CD4-positive, alpha-beta T cell treated with Interleukin-10 for 1 hour (primary cell): ENCODE measurements at places on chromosomes 3 and 15.

- no peak for DNase-seq
Measured at GRCh38 chr3:45054196-45054857, 28.2 kb downstream of the CLEC3B start.

- no peak for DNase-seq
Measured at GRCh38 chr3:172658344-172659245, 52.3 kb downstream of the NCEH1 start.

DNA sequence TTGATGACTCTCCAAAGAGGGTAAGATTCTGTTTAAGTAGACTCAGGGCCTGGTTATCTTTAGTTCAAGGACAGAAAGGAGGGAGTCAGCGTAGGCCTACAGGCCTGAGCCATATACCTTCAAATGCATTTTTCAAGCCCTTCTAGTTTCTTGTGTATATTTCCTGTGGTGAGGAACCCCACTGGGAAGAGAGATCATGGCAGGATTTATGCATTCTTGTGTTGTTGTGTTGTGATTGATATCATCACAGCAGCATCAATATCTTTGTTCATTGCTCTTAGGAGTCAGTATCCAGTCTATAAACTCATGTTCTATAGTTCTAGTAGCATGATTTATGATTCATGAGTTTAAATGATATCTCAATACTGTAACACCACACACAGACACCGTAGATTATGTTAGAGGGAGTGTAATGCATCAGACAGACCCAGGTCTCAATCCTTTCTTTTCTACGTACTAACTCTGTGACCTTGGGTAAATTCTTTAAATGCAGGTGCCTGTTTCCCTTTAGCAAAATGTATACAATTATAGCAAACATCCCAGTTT lies 427.5 kb downstream of the PDCD6IP start:
- DNase-seq = no peak

DNA sequence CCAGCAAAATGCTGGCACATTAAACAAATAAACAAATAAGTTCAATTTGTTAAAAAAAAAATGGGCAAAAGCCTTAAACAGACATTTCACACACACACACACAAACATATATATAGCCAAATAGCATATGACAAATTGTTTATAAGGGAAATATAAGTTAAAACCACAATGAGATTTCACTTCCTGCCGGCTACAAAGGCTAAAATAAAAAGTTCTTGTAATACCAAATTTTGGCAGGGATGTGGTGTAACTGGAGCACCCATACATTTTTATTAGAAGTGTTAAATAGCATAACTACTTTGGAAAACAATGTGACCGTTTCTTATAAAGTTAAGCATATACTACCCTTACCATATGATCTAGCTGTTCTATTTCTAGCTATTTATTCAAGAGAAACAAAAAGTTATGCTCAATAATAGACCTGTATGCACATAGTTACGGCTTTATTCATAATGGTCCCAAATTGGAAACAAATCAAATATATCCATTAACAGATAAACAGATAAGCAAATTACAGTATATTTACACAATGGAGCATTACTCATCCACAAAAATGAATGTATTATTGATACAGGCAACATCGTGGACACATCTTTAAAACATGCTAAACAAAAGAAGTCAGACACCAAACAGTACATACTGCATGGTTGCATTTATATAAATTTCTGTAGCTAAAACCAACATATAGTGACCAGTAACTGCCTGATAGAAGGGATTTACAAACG lies 93.9 kb downstream of the EOMES start:
- peak; percentile 28 for DNase-seq

DNA sequence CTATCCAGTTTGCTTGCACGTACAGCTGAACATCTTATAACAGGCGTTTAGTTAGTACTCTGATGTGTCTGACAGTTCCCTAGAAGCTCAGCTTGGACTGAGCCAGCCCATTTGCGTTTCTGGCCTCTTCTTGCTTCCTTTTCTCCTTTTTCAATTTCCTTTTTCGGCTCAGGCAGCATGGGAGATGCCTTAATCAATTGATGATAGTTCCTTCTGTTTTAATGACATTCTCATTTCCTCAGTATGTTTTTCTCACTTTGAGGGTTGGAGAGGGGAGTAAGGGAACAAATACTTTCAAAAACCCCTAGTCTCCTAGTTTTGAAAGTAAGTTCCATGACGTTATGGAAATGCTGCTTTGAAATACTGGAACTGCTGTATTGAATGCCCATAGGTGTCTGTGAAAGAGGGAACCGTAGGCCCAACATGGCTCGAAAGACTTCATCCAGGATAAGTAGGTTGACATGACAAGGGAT lies 18.9 kb downstream of the IL1RAP start:
- no peak for DNase-seq

DNA sequence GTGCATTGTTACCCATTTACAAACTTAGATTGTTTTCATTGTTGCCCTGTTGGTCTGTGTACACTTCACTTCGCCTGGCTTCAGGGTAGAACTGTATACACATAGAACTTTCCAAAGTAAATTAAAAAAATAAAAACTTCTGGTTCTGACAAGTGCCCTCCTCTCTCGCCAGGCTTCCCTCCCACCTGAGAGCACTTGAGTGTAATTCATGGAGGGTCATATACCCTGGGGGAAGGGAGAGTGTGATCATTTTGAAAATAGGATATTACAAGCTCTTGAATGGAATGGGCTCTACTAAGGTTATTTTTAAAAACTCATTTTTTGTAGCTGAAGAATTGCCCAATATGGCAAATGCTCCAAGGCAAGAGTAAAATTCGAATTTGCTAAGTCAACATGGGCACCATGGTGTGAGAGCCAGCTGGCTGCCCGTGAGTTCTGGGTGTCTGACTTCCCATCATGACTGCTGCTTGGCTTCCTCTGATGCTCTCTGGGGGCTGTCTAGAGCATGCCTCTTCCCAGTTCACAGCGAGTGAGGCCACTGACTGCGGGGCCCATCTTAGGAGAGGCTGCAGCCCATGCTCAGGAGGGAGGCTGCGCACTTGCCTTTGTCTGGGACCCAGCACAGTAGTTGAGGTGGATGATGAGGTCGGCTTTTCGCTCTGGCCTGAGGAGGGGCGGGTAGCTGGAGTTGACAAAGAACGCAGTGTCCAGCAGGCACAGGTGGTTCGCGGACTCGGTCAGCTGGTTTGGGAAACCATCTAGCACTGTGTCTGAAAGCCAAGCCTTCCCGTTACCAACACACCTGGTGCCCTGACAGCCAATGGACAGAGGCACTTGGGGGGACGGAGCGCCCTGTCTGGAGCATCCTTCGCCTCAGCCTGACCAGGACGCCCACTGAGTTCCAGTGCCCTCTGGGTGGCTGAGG lies 13.1 kb upstream of the EHD4 start:
- DNase-seq = no peak

GRCh38 chr3:160012108-160012507 lies 23.5 kb downstream of the IL12A start:
- DNase-seq = no peak

GRCh38 chr3:28188686-28189085 lies 52.7 kb upstream of the CMC1 start:
- DNase-seq = no peak

DNA sequence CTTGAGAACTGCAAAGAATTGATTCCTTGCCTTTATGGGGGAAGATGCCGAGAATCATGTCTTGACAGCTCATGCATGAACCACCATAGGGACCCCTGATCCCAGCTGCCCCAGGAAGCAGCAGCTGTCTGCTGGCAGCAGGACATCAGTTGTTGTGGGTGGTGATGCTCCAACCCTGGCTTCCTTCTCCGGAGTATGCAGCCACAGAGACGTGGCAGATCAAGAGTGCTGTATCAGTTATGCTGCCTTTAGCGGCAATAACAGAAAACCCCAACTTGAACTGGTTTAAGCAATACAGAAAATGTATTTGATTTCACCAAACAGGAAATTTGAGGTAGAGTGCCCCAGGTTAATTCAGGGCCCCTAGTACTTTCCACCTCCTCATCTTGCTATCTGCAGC lies 92.2 kb upstream of the TNFAIP8L3 start:
- no peak for DNase-seq

DNA sequence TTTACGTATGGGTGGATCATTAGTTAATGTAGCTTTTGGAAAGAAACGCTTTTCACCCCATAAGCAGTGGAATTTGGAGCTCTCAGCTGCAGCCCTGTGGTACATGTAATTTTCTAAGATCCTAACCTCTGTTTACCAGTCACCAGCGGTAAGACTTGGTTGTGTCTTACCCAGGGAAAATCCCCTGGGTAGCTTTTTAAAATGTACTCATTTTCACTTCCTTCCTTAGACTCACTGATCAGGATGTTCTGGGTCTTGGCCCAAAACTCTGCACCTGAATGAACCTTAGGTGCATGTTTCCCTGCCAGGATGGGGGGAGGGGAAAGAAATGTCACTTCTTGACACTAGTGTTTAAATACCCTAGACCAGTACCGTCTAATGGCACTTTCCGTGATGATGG lies 605.2 kb downstream of the MAGI1 start:
- no peak for DNase-seq

DNA sequence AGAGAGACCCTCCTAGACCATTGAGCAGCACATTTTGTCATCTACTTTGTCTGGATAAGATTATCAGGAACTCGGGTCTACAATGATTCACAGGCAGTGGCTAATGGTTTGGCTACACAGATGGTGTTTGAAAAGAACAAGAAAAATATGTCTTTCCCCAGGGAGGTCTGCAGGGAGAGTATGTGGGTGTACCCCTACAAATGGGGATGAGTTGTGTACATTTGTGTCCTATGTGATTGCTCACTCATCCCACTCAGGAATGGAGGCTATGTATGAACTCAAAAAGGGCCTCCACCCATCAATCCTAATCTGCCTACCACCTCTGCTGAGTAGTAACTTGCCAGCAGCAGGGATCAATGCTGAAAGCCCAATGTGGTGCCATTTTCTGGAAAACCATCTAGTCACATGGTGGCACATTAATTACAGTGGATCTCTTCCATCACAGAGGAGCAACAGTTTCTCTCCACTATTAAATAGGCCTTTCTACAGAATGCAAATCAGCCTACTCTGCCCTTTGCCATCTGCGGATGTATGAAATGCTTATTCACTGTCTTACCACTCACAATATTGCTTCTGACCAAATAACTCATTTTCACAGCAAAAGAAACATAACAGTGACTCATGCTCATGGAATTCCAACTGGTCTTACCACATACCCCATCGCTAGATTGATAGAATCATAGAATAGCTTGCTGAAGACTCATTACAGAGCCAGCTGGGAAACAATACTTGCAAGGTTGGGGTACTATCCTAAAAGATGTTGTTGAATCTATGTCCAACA lies 48.3 kb upstream of the TRIM42 start:
- no peak for DNase-seq

DNA sequence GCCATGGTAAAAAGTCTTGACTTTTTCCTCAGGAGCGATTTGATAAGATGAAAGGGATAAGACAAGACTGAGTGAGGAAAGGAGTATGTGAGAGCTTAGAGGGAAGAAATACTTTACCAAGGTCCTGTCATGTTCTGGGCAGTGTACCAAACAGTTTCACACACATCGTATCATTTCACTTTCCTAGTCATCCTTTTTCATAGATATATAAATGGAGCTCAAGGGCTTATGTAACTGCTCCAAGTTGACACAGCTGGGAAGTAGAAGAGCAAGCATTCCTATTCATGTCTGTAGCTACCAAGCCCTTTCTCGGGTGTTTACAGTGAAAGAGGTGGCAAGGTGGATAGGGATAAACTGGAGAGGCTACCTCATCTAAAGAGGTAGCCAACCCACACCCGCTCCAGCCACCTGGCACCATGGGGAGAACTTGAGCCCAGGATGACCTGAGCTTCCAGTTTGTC lies 57.4 kb downstream of the MRPS25 start:
- DNase-seq = no peak

GRCh38 chr3:114566767-114567166 lies 272.9 kb downstream of the TIGIT start:
- DNase-seq = no peak

- DNase-seq = no peak
Measured at GRCh38 chr3:71579326-71579934, 4.1 kb downstream of the FOXP1 start.
